ENCODE measurements at places on chromosomes 2 and 18.

GRCh38 chr18:25814841-25815458, 275.5 kb downstream of the SS18 start:
- DNase-seq = no peak

- no peak for DNase-seq
Observed at GRCh38 chr2:7845332-7845731, 836.5 kb upstream of the ID2 start.

DNA sequence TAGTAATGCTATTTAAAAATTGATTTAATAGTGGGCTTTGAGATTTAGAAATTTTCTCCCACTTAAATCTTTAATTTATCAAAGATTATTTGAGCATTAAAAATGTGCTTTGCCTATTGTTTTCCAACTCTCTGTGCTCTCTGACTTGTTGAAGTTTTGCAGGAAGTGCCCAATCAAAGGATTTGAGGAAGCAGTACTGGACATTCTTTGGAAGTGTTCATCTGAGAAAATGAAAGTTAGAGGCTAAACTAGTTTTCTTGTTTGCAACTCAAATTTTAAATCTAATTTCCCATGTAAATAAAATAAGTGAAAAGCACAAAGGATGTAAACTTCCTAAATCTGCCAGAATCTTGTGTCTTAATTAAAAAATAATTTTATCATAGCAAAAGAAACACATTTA, 89.1 kb downstream of the CAMKMT start:
- no peak for DNase-seq

GRCh38 chr18:75132931-75133525, 75.9 kb downstream of the PTGR3 start:
- DNase-seq = no peak

DNA sequence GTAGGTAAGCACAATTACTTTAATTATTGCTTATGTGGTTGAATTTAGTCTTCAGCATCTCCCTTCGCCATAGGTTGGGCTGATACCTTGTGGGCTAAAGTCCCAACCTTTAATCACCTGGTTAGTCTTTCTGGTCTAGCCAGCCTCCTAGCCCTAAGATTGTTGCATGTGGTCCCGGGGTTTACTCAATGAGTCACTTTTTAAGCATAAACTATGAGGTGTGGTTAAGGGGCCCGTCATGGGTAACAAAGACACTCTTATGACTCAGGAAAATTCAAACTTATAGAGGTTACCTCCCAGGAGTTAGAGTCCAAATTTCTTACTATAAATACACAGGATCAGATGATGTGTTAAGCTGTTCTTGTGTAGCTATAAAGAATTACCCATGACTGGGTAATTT, 841.6 kb downstream of the TRIB2 start:
- DNase-seq = no peak

- DNase-seq = no peak
Observed at GRCh38 chr2:29921560-29921915, at the start of gene ALK. Gene ALK (minus strand): TSS chr2:29921586. CDS start chr2:29920659, 927 bp downstream.

- DNase-seq = no peak
Observed at GRCh38 chr2:168564641-168565040, 108.6 kb downstream of the CERS6 start.

DNA sequence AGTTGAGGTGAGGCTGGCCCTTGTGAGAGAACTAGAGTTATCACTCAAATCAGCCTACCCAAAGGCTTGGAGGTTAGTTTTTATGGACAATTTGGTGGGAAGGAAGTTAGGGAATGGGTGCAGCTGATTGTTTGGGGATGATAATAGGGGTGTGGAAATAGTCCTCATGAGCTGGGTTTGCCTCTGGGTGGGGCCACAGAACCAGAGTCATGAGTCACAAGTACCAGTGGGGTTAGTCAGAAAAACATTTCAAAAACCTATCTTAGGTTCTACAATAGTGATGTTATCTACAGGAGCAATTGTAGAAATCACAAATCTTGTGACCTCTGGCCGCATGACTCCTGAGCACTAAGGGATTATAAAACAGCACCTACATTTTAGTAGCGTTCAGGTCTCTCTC, 630.1 kb upstream of the PIK3C3 start:
- DNase-seq = no peak

DNA sequence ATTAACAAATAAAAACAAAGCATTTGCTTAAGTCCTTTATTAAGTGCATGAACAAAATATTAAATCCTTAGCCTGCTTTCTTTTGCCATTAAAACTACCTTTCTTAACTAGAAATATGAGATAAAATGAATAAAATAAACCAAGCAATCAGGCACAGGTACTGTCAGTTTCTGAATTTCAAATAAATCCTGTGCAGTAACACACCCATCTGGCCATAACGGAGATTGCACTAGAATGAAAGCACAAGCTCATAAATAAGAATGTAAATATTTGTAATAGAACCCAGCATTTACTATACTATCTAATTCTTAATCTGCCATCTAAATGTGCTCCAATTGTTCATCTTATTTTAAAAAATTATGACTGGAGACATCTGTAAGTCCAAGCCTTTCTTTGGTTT, 31.9 kb downstream of the PRKRA start:
- DNase-seq = peak; percentile 56

DNA sequence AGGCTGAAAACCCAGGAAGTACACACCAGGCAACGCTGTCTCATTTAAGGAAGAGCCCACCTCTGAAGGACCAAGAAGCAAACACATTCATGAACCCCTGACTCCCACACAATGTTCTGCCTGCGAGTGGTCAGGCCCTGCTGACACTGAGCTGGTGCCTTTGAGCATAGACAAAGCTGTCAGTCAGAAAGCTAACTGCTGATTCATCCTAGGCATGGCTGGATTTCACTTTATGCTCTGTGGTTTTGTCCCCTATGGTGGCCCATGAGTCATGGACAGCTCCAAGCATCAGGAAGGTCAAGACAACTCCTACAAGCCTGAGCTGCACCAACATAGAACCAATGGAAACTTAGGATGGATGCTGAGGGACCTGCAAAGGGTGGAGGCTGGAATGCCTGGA, 78.9 kb downstream of the UXS1 start:
- no peak for DNase-seq

DNA sequence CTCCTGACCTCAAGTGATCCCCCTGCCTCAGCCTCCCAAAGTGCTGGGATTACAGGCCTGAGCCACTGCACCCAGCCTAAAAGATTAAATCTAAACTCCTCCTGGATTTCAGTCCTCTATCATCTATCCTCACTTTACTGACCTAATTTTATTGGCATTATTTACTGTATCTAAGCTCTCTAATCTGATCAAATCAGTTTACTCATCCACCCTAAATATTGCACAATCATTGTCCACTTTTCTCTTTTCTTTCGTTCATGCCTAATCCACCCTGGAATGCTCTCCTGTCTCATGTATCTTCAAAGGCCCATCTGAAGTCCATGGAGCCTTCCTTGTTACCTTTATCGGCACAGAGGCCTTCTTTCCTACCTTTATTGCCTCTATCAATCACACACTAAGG, 31.6 kb upstream of the GPR155 start:
- no peak for DNase-seq

DNA sequence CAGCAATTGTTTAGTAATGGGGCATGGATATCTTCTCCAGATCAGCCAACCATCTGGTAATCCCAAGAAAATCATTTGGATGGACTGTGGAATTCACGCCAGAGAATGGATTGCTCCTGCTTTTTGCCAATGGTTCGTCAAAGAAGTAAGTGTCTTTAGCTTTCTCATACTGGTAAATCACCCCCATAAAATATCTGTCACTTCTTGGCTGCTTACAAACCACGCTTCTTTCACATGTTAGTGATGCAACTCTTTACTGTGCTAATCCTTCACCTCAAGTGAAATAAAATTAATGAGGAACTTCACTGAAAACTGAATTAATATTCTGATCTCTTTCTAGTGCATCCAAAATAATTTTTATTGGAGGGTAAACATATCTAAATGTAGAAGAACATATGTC, 18.9 kb downstream of the CPO start:
- no peak for DNase-seq

DNA sequence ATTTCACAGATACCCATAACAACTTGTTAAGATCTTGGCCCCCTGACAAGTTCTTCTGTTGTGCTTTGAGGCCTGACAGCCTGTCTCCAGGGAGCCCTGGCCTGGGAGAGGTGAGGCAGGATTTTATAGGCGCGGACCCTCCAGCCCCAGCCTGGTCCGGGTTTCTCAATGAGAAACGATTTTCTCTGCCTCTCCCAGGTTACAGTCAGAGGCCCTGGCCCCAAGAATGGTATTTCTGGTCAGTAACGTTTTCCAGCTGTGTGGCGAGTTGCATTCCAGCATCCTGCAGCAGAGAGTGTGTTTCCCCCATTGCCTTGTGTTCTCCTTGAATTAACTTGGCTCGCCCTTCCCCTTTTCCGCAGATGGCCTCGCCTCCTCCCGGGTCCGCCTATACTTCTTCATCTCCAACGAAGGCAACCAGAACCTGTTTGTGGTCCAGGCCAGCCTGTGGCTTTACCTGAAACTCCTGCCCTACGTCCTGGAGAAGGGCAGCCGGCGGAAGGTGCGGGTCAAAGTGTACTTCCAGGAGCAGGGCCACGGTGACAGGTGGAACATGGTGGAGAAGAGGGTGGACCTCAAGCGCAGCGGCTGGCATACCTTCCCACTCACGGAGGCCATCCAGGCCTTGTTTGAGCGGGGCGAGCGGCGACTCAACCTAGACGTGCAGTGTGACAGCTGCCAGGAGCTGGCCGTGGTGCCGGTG, 3.0 kb downstream of the INHBB start:
- DNase-seq = no peak

GRCh38 chr2:37809931-37810570, 115.0 kb upstream of the RMDN2 start:
- no peak for DNase-seq

DNA sequence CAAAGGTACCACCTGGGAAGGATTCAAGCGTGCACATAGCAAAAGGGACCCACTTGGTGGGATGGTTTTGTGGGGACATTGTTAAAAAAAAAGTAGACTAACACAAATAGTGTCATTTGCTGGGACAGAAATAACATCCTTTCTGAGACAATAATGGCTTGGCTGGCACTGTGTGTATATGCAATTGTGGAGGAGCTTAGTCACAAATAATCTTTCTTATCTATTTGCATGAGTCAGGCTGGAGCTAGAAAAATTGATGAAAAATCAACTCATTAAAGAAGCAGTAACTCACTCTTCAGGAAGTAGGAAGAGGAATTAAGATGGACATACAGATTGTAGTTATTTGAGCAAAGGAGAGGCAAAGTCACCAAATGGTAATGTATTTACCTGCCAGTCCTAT, 29.5 kb upstream of the ITGB6 start:
- no peak for DNase-seq

DNA sequence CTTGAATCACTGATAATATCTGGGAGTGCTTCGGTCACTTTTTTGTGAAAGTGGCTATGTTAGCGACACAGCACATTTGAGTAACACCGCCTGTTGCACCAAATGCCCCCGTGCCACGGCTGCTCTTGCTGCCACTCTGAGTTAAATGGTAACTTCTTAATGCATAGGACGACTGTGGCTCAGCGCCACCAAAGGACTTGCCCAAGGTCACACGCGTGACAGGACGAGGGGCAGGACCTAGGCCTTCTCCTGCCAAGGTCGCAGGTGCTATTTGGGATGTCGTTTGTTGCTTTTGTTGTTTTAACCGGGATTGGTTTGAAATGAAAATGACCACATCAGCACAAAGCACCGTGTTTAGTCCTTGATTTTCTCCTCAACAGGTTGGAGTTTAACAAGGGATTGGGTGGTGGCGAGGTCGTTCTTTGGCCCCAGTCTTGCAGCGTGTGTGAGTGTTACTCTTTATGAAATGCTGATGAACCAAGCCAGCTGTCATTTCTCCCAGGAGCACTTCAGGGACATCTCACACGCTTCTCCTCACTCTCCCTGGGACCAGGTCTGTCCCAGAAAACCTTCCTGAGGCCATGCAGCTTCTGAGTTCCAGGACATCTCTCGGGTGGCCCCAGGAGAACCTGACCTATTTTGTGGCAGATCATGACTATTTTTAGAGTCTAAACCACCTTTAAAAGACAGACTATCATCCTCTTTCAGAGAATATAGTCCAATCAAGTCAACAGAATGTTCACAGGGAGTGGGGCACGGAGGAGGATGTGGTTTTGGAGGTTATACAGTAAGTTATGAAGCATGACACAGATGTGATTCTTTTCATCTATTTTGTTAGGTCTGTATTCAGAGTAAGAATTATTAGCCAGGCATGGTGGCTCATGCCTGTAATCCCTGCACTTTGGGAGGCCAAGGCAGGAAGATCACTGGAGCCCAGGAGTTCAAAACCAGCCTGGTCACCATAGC, 49.9 kb downstream of the MTCL1 start:
- DNase-seq = no peak

GRCh38 chr2:128321784-128322714, 3.4 kb upstream of the HS6ST1 start:
- DNase-seq = peak; percentile 87

- peak; percentile 9 for DNase-seq
Observed at GRCh38 chr18:48179666-48180065, 229.5 kb downstream of the ZBTB7C start.

GRCh38 chr2:69306822-69307578, 80.0 kb downstream of the GFPT1 start:
- peak; percentile 92 for DNase-seq

- DNase-seq = no peak
Observed at GRCh38 chr2:8260213-8260612, 421.6 kb upstream of the ID2 start.

GRCh38 chr2:236169151-236169721, 1.1 kb upstream of the GBX2 start:
- DNase-seq = no peak

All from hematopoietic multipotent progenitor cell (in vitro differentiated cells).